ENCODE measurements at places on chromosomes 2 and 18. TPM values are rescaled to one million over a fixed set of nuclear protein-coding genes. Genes with fewer than 3 reads are reported as not detected.

GRCh38 chr2:873651-874580 is 76.7 kb upstream of the SNTG2 start:
- no peak for DNase-seq

- DNase-seq, result peak; percentile 97
These were observed 14.0 kb upstream of the IMP4 start for GRCh38 chr2:130328710-130329109.

The GNLY gene
- not detected for total RNA-seq

- DNase-seq, result no peak
These were observed 97.3 kb downstream of the RTP5 start for GRCh38 chr2:241966647-241967466.

DNA sequence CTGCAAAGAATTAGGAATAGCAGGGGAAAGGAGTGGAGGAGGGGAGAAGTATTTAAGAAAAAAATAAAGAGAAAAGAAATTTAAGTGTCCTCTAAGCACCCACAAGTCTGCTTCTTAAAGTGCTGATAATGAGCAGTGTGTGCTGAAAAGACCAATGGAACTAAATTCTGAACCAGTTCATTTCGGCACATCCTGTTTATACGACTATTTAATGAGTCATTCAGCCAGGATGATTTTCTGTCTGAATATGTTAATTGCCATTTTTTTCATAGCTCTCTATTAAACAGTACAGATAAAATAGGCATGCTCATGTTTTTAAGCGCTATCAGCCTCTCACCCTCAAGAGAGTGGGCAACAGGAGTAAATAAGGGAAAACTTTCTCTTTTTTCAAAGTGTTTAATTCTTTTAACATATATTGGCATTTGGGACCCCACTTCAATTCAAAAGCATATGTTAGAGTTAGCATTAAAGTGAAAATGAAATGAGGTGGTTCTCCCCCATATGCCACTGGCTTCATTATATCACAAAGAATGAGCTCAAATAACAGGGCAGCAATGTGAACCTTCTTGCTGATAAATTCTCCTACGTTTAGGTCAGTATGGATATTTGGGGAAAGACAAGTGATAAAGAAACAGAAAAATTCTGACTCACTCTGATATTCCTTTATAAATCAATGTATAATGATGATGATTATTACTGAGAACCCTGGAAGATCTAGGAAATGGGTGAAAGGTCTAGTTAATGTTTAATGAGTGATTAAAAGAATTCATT is 87.5 kb downstream of the TCF4 start:
- DNase-seq, result peak; percentile 76

GRCh38 chr2:174337337-174338146 is 2.8 kb downstream of the SP9 start:
- no peak for DNase-seq

The RBM44 gene
- total RNA-seq, result 0.26 TPM

- DNase-seq, result no peak
These were observed 61.3 kb upstream of the MAL start for GRCh38 chr2:94964193-94964592.

DNA sequence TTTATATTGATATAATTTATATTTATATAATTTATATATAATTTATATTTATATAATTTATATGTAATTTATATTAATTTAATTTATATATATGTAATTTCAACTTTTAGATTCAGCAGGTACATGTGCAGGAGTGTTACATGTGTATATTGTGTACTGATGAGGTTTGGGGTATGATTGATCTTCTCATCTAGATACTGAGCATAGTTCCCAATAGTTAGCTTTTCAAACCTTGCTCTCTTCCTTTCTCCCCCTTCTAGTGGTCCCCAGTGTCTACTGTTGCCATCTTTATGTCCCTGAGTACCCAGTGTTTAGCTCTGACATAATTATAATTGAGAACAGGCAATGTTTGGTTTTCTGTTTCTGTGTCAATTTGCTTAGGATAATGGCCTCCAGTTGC is 1335.3 kb upstream of the CDH2 start:
- DNase-seq, result no peak

The EMX1 gene
- 0.26 TPM for total RNA-seq

DNA sequence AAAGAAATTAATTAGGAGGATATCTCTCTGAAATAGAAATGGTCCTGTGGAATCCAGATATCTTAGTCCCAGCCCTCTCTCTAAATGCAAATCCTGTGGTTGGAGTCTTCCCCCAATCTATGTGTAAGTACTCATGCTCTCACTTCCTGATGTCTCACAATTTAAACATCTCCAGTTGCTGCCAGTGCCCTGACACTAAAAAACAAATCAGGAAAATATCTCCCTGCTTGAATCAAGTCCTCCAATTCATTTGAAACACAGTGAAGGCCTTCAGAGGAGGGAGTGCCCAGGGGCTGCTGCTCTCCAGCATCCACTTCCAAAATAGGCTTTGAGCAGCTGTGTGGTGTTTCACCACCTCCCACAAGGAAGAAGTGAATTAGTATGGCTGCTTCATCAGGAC is 413.8 kb downstream of the RAD51AP2 start:
- DNase-seq, result peak; percentile 80

The EPB41L3 gene
- 0.53 TPM for total RNA-seq

DNA sequence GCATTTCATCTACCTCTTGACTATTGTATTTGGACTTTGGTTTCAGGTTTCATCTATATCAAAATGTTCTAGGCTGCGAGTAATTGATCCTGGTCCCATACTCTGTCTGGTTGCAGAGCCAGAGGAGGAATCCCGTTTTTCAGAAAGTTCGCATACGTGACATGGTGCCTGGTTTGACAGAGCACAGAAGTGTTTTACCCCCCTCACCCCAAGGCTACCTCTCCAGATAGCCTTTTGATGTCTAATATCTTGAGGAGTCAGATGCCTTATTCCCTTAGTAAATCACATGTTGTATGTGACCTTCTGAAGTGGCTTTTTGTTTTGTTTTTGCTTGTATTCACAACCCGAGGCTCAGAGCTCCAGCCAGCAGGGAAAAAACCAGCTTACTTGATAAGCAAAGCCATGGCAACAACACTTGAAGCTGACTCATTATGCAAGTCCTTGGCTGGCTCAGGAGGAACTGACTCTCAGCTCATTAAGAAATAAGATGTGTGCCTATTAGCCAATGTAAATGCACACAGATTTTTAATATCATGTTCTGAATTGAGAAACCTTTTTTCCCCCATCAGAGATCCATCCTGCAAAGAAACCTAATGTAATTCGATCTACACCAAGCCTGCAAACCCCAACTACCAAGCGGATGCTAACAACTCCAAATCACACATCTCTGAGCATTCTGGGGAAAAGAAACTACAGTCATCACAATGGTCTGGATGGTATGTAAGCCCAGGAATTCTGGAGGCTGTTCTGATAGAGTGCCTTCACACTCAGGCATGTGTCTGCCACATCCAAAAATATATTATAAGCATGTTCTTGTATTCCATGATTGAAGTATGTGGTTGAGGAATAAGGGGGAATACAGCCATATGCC is 41.4 kb downstream of the OXER1 start:
- peak; percentile 87 for DNase-seq

The MGAT4A gene
- 6.0 TPM for total RNA-seq

- no peak for DNase-seq
These were observed 678.0 kb upstream of the RAB6C start for GRCh38 chr2:129301431-129301913.

- DNase-seq, result no peak
These were observed 111.4 kb downstream of the NBAS start for GRCh38 chr2:15449556-15450236.

DNA sequence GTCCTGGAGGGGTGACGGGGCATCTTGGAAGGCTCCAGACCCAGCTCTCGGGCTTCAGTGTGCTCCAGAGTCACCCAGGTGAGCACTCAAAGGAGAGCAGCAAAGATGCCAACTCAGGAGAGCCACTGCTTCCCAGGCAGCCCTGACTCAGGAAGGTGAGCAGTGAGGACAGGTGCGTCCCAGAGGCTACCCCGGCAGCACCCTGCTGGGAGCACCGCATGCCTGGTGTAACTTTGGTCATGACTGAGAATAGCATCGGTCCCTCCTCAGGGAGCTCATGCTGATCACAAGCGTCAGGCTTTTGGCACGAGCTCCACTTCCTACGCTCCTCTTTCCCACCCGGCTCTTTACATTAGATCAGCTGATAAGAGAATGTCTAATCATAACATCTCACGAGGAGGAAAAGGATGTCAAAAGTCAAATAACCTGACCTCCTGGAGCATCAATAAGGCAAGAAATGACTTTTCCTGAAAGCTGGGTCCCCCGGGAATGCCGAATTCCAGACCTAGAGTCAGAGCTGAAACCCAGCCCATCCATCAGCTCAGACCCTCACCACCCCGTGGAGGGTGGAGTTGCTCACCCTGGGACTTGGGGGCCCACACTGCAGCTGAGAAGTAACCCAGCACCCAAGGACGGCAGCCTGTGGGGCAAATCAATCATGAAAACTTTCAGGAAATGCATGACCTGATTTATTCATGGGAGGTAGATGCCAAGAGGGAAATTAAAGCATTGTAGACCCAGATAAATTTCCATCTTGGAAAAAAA is 248.8 kb downstream of the ACKR3 start:
- no peak for DNase-seq

The MRPL53 gene
- total RNA-seq, result 57.9 TPM

GRCh38 chr18:77876319-77876865 is 626.7 kb downstream of the GALR1 start:
- DNase-seq, result no peak

GRCh38 chr2:98903767-98904485 is 32.1 kb downstream of the CRACDL start:
- no peak for DNase-seq

DNA sequence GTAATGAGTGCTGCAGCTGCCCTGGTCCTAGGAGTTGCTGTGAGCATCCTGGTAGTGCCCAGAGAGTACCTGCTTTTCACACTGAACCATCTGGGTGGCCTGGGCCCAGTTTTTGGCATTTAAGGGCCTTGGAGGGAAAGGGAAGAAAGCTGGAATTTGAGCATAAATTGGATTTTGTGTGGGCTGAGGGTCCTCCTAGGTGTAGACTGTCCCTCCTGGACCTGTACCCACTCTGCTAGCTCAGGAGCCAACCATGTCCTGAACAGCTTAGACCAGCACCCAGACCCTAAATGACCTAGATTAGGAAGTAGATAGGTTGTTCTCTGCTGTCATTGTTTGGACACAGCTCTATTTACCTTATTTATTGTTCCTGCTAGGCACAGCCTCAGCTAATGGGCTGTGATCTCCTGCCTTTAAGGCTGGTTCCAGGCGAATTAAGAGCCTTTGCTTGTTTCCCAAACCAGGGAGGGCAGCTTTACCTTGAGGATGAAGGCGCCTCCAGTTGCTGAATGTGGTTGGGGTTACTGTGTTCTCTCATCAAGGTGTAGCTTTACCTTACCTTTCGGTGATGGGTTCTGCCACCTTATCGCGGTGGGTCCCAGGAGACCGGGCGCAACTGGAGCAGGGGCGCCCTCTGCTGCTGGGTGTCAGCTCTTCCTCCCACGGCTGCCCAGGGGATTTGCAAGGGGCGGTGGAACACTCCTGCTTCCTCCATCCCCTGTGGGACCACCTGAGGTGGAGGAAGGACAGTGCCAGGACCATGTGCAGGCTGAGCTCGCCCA is 34.4 kb downstream of the ITGA6 start:
- DNase-seq, result peak; percentile 49

GRCh38 chr2:224876522-224876921 is 160.4 kb upstream of the CCDC195 start:
- DNase-seq, result no peak

DNA sequence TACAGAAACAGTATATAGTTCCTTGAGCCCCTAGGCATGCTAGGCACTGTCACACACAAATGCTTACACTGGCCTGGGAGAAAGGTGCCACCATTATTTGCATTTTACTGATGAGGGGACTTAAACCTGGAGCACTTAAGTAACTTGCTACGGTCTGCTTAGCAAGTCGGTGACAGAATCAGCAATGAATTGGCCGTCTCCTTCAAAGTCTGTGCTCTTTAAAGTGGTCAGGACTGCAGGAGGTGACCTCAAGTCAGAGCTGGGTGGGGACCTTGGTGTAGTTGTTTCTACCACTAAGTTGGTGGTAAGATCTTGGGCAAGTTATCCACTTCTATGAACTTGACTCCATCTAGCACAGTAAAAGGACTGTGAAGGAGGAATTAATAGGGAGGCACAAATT is 34.8 kb downstream of the PTPRM start:
- no peak for DNase-seq

DNA sequence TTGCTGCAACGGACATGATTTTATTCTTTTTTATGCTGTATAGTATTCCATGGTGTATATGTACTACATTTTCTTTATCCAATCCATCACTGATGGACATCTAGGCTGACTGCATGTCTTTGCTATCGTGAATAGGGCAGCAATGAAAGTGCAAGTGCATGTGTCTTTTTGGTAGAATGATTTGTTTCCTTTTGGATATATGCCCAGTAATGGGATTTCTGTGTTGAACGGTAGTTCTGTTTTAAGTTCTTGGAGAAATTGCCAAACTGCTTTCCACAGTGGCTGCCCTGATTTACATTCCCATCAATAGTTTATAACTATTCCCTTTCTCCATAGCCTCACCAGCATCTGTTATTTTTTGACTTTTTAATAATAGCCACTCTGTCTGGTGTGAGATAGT is 99.7 kb upstream of the CRIM1 start:
- no peak for DNase-seq

The EPHA4 gene
- 6.1 TPM for total RNA-seq

DNA sequence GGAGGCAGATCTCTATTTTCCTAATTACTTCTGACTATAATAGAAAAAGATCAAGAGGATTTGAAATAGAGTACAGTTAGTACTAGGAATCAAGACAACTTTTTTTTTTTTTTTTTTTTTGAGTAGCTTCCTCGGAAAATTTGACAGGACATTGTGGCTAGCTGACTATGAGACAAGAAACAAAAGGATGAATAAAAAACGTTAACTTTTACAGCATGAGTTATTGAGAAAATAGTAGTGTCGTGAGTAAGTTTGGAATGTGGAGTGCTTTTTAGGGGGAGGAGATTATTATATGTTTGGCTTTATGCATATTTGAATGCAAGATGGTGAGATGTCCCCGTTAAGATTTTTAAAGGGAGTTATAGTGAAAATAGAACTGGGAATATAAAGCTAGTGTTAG is 27.7 kb upstream of the CPS1 start:
- no peak for DNase-seq

GRCh38 chr2:150441784-150442183 is 45.7 kb downstream of the RND3 start:
- no peak for DNase-seq

DNA sequence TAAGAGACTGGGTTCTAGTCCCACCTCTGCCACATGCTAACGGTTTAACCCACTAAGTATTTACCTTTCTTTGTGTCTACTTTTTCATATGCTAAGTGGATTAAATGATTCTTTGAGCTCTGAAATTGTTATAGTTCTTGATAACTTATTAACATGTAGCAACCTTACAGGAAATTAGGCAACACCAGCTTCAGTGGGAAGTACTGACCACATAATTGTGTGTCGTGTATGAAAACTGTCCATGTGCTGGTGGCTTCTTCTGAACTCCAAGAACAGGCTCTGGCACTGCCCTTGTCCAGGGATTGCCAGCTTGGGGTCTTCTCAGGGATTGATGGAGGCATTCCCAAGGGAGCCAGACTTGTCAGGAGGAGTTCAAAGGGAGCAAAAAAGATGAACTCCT is 427.7 kb downstream of the TGIF1 start:
- peak; percentile 40 for DNase-seq

GRCh38 chr2:111157798-111158197 is 37.1 kb downstream of the BCL2L11 start:
- no peak for DNase-seq

Data from bronchial epithelial cell (primary cell).